Thoracic aorta endothelial cell (primary cell): ENCODE measurements at places on chromosomes 2 and 18. TPM values are rescaled to one million over a fixed set of nuclear protein-coding genes. Genes with fewer than 3 reads are reported as not detected.

The DNER gene
- 0.07 and 0.13 TPM in 2 replicates for total RNA-seq

The ARHGEF33 gene
- total RNA-seq, result 0.13 and 0.14 TPM in 2 replicates

The TRIM43 gene
- total RNA-seq, result 0.07 TPM in 1 of 2 replicates, not detected in the other

The RAPGEF4 gene
- total RNA-seq, result 4.5 and 11.6 TPM in 2 replicates

The RAB27B gene
- total RNA-seq, result 0.27 and 0.36 TPM in 2 replicates

The FAM110C gene
- not detected in 2 replicates for total RNA-seq

The CFAP65 gene
- total RNA-seq, result not detected in 2 replicates

The ASXL2 gene
- total RNA-seq, result 20.5 and 27.1 TPM in 2 replicates

The SP140 gene
- 0.66 TPM in 1 of 2 replicates, not detected in the other for total RNA-seq

The B3GNT7 gene
- total RNA-seq, result 0.13 and 0.50 TPM in 2 replicates

The FAM237A gene
- not detected in 2 replicates for total RNA-seq

The SULT1C3 gene
- not detected in 2 replicates for total RNA-seq

The ANKRD39 gene
- 6.8 and 9.1 TPM in 2 replicates for total RNA-seq

The CTAGE1 gene
- total RNA-seq, result not detected in 2 replicates

The FOXI3 gene
- not detected in 2 replicates for total RNA-seq
